Activated CD4-positive, alpha-beta T cell treated with anti-CD3 and anti-CD28 coated beads for 1 hour (primary cell): ENCODE measurements at places on chromosomes 6 and 20.

DNA sequence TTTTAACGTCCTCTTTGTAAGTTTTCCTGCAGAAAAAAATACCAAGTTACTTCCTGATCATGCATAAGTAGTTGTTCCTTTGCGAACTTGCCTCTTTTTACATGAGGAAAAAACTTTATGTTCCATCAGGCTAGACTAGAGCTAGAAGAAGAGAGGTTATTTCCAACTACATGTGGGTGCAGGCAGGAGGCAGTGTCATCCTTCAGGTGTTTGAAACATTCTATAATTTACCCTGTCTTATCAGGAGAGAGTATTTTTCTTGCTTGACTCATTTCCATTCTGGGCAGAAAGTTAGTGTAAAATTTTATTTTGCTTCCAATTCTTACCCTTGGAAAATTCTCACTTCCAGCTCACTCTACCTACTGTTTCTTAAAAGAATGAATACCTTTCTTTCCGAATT lies 28.5 kb upstream of the EPHA7 start:
- DNase-seq: no peak

- DNase-seq: no peak
Observed at GRCh38 chr6:31697555-31697954, 5.6 kb downstream of the ABHD16A start.

GRCh38 chr6:140434761-140435160 lies 1060.3 kb upstream of the CITED2 start:
- no peak for DNase-seq

DNA sequence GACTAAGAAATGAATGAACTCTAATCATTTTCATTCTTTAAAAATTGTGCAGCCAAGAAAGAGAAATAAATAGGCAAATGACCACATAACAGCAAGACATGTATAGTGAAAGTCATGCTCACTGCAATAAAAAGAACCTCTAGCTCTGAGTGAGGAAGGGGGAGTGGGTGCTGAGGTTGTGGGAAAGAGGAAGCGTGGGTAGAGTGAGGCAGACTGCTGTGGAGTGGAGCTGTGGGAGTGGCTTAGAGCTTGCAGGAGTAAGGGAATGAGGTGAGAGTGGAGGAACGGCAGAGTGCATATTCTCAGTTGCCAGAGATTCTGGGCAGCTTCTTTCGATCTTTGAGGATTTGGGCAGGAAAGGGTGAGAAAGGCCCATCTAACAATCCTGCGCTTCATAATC lies 10.4 kb downstream of the DEFB129 start:
- no peak for DNase-seq

DNA sequence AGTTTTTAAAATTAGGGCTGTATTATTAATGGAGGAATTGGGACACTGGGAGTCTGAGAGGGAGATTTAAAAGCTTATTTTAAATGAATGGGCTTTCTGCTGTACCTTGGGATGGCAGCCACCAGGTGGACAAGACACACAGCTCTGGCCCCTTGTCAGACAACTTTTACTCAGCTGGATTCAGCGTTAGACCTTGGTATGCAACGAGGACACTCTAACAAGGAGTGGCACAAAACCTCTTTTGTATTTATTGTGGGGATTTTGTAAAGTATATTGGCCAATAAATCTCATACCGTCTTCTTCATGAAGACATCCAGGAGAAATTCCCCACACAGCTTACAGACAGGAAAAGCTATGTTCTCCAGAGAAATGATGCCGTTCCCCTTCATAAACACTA lies 105.7 kb downstream of the LCA5 start:
- no peak for DNase-seq
